Vagina (tissue), 2 donors: ENCODE measurements at places on chromosomes 5 and 9. TPM values are rescaled to one million over a fixed set of nuclear protein-coding genes. Genes with fewer than 3 reads are reported as not detected.

The NR5A1 gene
- 1.2 TPM for total RNA-seq

The LURAP1L gene
- 14.5 TPM for total RNA-seq

The SLC34A3 gene
- not detected for total RNA-seq

The FOXD4L3 gene
- 0.49 TPM for total RNA-seq

The GDNF gene
- 0.98 TPM for total RNA-seq

The SURF2 gene
- total RNA-seq = 19.9 TPM

The CORO2A gene
- 17.4 TPM for total RNA-seq

GRCh38 chr9:30812821-30813220 lies 1571.6 kb upstream of the ACO1 start:
- no peak overlapping the region for H3K27ac ChIP-seq
- no peak overlapping the region for H3K4me3 ChIP-seq
- H3K36me3 ChIP-seq = no peaks in the 10 kb centered on the region
- no peak for DNase-seq
- H3K4me1 ChIP-seq = no peaks in the 10 kb centered on the region
- H3K27me3 ChIP-seq = no peaks in the 10 kb centered on the region

DNA sequence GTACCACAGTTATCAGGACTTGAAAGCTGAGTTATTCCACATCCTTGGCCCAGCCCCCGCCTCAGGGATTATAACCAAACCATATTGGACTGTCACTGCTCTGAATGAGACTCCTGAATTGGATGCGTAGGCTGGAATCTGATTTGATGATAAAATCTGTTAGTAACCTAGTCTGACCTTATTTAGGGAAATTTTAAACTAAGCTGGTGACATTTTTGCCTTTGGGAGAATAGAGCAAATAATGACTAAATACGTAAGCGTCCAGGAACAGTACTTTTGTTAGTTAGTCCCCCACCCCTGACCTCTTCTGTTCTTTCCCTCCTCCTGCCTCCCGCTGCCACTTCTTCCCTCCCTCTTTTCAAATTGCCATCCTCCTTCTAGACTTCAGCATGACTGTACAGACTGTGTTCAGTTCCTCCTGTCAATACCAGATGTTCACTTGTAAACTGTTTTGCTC lies 92.6 kb downstream of the TLE4 start:
- H3K36me3 ChIP-seq = no peaks in the 10 kb centered on the region
- H3K4me1 ChIP-seq = peaks cover 27% of the 10 kb centered on the region
- DNase-seq = no peak
- H3K4me3 ChIP-seq = no peak overlapping the region
- no peaks in the 10 kb centered on the region for H3K27me3 ChIP-seq

DNA sequence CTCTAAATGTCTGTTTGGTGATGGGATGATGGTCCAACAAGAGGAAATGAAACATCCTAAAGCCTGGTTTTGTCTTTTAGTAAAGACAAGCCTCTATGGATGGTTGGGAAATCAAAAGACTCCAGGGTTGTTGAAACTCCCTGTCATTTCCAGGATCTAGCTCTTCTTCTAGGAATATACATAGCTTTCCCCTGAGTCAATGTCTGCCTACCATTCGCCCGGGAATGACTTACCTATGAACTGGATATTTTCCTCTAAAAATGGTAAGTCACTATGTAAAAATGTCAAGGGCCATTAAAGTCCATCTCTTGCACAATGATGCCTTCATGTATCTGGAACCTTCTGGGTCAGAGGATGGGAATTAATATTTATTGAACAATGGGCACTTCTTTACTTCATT lies 11.1 kb upstream of the KIF12 start:
- H3K4me3 ChIP-seq = no peak overlapping the region
- DNase-seq = no peak
- H3K36me3 ChIP-seq = no peaks in the 10 kb centered on the region
- H3K27ac ChIP-seq = no peak overlapping the region

- no peak for DNase-seq
- peaks cover 4% of the 10 kb centered on the region for H3K4me1 ChIP-seq
- H3K27me3 ChIP-seq = no peaks in the 10 kb centered on the region
- H3K27ac ChIP-seq = no peak overlapping the region
- no peaks in the 10 kb centered on the region for H3K36me3 ChIP-seq
These were observed 11.9 kb upstream of the GALNT10 start for GRCh38 chr5:154178661-154179060.

- H3K4me3 ChIP-seq = no peak overlapping the region
- H3K27me3 ChIP-seq = no peaks in the 10 kb centered on the region
- H3K4me1 ChIP-seq = no peaks in the 10 kb centered on the region
These were observed 64.9 kb downstream of the CCNH start for GRCh38 chr5:87347841-87348240.

GRCh38 chr9:3433066-3433465 lies 92.7 kb downstream of the RFX3 start:
- H3K27ac ChIP-seq = no peak overlapping the region
- H3K27me3 ChIP-seq = no peaks in the 10 kb centered on the region
- no peak for DNase-seq

DNA sequence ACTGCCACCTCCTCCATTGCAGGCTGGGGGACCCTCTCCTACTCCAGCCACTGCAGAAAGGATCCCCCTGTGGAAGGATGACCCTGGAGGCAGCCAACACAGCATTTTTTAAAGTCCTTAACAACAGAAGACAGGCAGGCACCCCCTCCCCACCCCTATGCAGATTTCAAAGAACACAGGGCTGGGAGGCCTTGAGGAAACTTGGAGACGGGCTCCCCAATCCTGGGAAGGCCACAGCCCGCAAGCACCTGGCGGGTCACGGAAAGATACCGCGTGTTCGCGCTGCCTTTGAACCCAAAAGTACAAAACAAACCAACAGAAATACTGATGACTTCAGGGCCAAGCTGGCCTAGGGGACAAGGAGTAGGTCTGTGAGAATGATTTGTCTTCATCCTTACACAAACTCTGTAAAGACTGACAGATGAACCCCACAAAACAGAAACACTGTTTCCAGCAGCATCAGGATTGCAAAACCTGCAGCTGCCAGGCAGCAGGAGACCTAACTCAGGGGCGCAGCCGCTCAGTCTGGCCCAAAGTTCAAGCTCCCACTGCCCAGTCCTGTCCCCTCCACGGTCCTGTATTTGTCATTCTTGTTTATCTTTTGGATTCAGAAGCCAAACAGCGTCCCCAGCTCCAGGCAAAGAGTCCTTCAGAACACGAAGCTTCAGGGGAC lies 13.8 kb downstream of the VAV2 start:
- peak overlapping the region; percentile 40 for H3K27ac ChIP-seq
- H3K27me3 ChIP-seq = no peaks in the 10 kb centered on the region
- no peaks in the 10 kb centered on the region for H3K36me3 ChIP-seq
- peaks cover 21% of the 10 kb centered on the region for H3K4me1 ChIP-seq

- H3K27me3 ChIP-seq = no peaks in the 10 kb centered on the region
- peaks cover 6% of the 10 kb centered on the region for H3K4me1 ChIP-seq
- no peak overlapping the region for H3K4me3 ChIP-seq
- no peak for DNase-seq
- no peak overlapping the region for H3K27ac ChIP-seq
These were observed 158.5 kb upstream of the ELL2 start for GRCh38 chr5:96120120-96120519.

DNA sequence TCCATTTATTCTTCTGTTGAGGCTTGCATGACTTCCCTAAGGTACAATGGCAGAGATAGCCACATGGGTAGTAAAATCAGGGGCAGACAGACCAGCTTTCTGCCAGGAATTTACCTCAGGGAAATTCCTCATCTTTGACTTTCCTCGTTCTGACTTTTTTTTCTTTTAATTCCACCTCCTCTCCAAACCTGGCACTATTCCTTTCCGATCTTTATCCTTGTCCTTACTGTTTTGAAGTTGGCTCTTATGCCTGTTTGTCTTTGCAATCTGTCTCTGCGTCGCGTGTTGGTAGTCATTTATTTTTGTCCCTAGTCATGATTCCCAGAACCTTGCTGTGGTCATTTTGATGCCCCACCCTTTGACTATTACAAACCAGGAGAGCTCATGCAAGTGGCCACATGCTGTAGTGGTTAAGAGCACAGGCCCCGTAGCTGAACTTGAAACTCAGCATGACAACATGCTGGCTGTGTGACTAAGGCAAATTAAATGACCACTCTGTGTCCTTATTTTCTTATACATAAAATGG lies 19.0 kb downstream of the TMC1 start:
- no peaks in the 10 kb centered on the region for H3K36me3 ChIP-seq
- no peak for DNase-seq
- no peak overlapping the region for H3K4me3 ChIP-seq
- H3K27ac ChIP-seq = no peak overlapping the region

- H3K4me1 ChIP-seq = no peaks in the 10 kb centered on the region
- no peaks in the 10 kb centered on the region for H3K27me3 ChIP-seq
- no peak overlapping the region for H3K4me3 ChIP-seq
These were observed 76.0 kb downstream of the ERBIN start for GRCh38 chr5:66002415-66002814.

- H3K4me1 ChIP-seq = peaks cover 9% of the 10 kb centered on the region
- DNase-seq = no peak
- no peaks in the 10 kb centered on the region for H3K27me3 ChIP-seq
- H3K36me3 ChIP-seq = no peaks in the 10 kb centered on the region
- H3K27ac ChIP-seq = no peak overlapping the region
- H3K4me3 ChIP-seq = no peak overlapping the region
These were observed 26.6 kb downstream of the NR5A1 start for GRCh38 chr9:124480621-124480981.

GRCh38 chr5:137995749-137996128 lies 37.1 kb downstream of the FAM13B start:
- DNase-seq = no peak
- H3K27ac ChIP-seq = no peak overlapping the region
- no peak overlapping the region for H3K4me3 ChIP-seq
